CMK (cell line): ENCODE measurements at places on chromosomes 3 and 15.

GRCh38 chr15:38809621-38810020 lies 245.0 kb upstream of the RASGRP1 start:
- DNase-seq, result no peak

DNA sequence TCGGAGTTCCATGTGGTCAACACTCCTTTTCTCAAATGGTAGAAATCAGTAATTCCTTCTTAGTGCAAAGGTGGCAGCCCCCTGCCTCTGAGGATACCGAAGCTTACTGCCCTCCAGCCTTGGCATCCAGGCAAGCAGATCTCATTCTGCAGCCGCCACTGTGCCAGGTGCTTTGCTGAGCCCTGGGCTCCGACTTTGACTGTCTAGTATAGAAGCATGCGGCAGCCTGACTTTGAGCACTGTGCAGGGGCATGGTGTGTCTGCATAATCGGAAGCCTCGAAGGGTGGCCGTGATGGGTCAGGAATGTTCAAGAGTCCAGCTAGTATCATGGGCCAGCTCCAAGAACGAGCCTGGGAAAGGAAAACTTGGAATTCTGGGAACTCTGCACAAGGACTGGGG lies 39.7 kb downstream of the ABTB1 start:
- no peak for DNase-seq

DNA sequence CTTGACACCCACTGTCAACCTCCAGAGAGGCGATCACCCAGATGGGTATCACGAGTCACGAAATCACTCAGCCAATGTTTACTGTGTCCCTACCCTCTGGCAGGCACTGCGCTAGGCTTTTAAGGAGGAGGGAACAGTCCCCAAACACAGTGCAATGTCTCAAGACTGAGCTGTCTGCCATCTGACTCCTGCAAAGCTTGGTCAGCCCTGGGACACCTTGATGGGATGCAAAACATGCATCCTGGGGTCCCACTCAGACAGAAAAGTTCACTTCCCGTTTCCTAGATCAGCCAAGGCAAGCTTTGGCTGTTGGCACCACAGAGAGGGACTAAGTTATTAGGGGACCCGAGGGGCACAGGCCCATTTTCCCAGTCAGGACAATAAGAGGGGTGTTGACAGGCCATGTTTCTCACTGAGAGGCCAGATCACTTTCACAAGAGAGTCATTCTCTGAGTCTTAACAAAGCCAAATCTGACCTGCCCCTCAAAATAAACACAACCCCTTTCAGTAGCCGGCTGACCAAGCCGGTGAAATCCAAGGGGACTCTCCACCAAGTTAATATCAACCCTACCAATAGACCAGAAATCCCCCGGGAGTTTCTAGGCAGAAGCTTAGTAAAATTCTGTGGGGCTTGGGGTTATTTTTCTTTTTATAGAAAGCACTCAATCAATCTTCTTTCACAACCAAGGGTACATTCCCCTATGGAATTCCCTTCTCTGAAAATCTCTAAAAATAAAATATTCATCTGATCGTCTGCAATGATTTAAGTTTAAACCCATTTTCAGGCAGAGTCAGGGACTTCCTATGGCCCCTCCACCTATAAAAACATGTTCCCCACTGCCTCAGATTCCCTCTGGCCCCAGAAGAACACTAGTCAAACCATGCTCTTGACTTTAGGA lies 3.5 kb downstream of the RFTN1 start:
- DNase-seq, result no peak

- DNase-seq, result no peak
Measured at GRCh38 chr3:162015856-162016255, 519.2 kb downstream of the OTOL1 start.

DNA sequence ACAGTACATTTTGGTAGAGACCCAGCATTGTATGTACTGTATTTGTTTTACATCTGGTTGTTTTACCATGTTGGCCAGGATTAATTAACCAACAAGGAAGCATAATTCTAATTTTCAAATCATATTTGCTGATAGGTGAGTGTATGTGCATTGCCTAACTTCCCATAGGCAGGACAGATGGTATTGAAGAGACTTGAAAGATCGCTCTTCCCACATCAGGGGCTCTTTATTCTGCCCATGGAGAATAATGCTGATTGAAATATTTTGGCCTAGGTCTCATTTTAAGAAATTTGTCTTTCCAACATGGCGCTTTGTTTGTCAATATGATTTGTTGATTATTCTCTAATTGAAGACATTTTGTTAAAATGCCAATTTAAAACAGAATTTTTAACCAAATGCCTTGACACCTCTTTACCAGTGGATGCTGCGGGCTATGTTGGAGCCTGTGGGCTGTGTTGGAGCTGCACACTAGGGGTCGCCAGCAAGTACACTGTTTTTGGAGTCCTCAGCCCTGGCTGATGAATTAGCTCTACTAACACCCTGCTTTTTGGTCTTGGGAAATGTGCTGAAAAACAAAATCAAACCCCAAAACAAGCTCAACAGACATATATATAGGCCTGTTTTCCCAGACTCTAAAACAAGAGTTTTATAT lies 5.3 kb downstream of the P2RY12 start:
- DNase-seq, result no peak
